LoVo (cell line): ENCODE measurements at places on chromosomes 3 and 15.

DNA sequence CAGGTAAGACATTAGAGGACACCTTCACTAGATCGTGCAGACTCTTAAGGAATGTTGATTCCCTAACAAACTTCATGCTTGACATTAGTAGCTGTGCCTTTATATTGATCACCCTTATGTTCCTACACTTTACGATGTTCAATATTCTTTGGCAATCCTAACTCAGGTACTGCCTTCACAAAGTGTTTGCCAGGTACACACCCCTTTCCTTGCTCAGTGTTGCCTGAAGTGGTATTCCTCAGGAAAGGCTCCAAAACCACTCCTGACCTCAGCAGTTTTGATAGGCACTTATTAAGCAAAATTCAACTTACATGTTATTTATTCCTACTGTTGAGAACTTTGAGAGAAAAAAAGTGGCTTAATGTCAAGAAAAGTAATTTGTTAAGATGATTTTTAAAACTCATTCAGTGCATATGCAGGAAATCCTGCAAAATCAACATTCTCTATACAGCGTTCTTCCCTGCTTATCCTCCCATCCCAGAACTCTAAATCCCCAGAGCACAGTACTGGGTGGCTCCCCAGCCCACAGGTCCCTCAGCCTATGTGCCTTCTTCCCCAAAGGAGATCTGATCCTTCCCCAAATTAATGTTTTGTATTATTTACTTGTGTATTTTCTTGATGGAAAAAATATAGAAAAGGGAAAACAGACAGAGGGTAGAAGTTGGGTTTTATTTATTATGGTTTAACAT is 260.7 kb downstream of the MECOM start:
- no peak for DNase-seq

DNA sequence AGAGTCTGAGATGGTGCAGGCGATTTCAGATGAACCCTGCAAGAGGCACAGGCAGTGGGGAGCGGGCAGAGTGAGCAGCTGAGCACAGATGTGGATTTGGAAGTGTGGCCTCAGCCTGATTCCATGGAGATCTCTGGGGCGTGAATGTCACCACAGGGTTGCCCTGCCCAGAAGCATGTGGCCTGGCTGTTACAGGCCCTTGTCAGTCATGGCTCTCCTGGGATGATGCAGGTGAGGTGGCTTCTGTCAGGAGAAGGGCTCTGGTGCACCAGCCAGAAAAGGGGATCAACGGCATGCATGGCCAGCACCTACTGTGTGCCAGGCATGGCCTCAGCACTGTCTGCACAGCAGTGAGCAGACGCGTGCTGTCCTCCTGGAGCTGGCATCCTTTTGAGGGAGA is 11.9 kb downstream of the HDAC11 start:
- no peak for DNase-seq

DNA sequence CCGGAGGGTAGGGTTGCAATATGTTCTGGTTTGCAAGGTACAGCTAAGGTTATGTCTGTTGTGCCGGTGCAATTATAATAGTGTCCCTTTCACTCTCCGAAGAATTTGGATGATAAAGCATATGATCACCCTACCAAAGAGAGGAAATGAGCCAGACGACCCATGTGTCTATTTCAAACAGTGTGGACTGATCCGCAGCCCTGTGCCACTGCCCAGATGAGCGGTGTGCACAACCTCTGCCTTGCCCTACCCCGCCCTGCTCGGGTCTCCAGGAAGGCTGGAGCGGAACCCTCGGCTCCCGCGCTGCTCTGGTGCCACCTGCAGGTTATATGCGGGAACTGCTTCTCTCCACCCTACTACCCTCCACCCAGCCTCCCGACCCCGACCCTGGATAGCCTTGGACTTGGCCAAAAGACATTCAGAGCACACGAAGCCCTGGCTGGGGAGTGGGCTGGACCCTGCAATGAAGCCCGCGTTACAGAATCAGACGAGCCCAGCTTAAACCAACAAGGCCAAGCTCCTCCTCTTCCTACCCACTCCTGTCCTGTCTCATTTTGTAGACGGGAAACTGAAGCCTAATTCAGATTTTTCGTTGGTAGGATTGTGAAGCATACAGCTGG is 68.4 kb upstream of the CHRNB4 start:
- DNase-seq = peak; percentile 71

DNA sequence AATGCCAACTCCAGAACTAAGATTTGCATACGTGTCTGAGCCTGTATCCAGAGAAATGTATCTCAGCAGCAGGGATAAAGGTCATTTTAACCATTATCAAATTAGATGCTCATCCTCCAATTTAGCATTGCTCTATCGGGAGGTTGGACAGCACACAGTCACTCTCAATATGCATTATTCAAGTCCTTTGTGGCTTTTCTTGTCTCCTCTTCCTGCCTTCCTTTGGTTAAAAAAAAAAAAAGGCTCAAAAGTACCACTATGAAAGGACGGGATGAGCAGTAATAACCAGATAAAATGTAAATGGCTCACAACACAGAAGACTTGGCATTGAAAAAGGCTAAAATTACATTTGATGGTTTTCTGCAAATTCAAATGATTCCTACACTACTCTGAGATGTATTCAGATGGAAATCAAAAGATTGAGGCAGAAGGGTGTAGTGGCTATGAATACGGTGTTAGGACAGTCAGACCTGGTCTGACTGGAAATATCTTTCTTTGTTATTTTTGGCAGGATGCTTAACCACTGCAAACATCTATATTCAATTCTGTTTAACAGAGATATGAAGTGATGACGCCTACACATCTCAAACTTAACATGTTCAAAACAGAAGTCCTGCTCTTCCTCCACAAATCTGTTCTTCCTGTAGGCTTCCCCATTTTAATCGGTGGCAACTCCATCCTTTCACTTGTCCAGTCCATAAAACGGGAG is 109.6 kb downstream of the ADAMTS9 start:
- no peak for DNase-seq

GRCh38 chr15:100090411-100090810 is 251.4 kb downstream of the ADAMTS17 start:
- DNase-seq = no peak

- no peak for DNase-seq
Observed at GRCh38 chr3:14412831-14413380, 10.5 kb downstream of the SLC6A6 start.

GRCh38 chr3:114022145-114022802 is 34.1 kb downstream of the CCDC191 start:
- DNase-seq = no peak

DNA sequence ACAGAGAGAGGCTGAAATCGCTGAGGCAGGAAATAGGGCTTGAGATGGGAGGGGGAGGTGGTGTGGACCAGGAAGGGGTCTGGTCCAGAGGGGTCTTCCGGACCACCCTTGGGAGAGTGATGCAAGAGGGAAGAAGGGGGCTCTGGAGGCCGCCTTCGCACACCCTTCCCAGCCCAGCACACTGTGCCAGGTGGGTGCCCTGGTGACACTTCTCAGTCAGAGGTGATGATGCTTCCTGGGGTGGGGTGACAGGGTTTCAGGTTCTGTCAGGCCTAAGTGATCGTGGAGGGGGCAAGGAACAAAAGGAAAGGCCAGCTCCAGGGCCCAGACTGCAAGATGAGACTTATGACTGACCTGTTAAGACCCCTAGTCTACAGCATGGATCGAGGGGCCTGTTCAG is 12.7 kb downstream of the SEMA3G start:
- no peak for DNase-seq

- no peak for DNase-seq
Observed at GRCh38 chr3:71707595-71707994, 17.6 kb downstream of the EIF4E3 start.

DNA sequence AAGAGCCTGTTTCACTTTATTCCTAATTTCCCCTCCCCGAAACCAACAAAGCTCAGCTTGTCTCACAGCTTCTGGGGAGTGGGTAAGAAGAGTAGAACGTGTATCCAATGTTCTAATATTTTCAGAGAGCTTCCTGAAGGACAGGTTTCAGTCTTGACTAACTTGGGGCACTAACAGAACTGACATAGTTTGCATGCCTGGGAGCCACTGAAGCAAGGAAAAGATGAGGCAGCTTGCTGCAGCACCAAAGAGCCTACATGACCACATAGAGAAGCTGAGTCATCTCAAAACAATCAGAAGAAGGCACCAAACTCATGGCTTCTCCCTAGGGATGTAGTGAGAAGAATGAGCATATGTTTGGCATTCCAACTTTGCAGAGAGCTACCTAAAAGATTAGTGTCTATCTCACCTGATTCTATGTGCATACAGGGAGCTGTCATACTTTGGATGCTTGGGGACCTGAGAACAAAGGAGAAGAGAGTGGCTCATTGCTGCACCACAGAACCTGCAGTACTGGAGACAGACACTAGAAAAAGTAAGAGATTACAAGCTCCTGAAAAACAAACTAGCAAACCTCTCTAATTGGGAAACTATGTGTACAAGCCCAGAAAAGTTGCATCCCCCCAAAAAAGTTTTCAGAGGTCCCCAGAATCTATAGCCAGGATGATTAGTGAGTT is 86.9 kb downstream of the DCLK3 start:
- no peak for DNase-seq

- DNase-seq = no peak
Observed at GRCh38 chr15:63948436-63948835, 97.8 kb downstream of the DAPK2 start.

DNA sequence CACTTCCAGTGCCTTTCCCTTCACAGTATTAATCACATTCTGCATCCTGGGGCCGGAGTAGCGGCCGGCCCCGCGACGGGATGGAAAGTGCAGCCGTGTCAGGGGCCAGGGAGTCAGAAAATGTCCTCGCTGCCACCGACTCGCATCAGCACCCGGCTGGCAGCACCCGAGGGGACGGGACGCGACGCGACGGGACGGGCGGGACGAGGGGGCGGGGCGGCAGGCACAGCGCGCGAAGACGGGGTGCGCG is 353 bp downstream of the ATG3 start:
- DNase-seq = no peak

GRCh38 chr3:29695643-29696198 is 414.9 kb downstream of the RBMS3 start:
- no peak for DNase-seq

GRCh38 chr3:119403201-119403600 is 60.2 kb downstream of the TMEM39A start:
- DNase-seq = no peak

- no peak for DNase-seq
Observed at GRCh38 chr3:8911781-8912180, 51.5 kb downstream of the RAD18 start.

GRCh38 chr3:20047976-20048883 is 8.0 kb downstream of the KAT2B start:
- DNase-seq = no peak

DNA sequence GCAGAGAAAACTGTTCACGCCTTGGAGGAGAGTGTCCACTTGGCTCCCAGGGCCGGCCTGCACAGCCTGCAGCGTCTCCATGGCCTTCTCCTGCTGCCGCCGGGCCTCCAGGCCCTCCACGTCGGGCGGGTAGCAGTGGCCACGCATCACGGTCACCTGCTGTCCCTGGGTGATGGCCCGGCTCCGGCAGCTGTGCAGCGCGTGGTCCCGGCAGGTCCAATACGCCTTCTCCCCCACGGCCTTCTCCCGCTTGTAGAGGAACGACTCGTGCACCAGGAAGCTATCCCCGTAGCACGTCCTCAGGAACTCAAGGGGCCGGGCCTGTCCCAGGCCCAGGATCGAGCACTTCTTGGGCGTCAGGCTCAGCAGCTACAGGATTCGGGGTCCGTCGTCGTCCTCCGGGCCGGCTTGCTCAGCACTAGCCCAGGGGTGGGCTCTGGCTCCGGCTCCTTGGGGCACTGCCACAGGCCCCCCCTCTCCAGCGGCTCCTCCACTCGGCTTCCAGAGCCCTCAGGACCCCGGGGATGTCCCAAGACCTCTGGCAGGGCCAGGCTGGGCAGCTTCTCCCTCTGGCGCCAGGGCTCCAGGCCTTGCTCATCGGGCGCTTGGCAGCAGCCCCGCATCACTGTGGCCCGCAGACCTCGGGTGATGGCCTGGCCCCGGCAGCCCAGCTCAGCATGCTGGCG is 83.6 kb upstream of the FXR1 start:
- no peak for DNase-seq

DNA sequence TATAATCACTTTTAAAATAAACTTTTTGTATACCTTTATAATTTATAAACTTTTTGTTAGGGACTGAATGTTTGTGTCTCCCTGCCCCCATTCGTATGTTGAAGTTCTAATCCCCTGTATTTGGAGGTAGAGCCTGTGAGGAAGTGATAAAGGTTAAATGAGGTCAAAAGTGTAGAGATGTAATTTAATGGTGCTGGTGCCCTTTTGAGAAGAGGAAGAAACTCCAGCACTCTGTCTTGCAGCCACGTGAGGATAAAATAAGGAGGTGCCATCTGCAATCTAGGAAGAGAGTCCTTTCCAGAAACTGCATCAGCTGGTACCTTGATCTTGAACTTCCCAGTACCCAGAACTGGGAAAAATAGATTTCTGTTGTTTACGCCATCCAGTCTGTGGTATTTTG is 106.1 kb upstream of the RGMA start:
- no peak for DNase-seq

DNA sequence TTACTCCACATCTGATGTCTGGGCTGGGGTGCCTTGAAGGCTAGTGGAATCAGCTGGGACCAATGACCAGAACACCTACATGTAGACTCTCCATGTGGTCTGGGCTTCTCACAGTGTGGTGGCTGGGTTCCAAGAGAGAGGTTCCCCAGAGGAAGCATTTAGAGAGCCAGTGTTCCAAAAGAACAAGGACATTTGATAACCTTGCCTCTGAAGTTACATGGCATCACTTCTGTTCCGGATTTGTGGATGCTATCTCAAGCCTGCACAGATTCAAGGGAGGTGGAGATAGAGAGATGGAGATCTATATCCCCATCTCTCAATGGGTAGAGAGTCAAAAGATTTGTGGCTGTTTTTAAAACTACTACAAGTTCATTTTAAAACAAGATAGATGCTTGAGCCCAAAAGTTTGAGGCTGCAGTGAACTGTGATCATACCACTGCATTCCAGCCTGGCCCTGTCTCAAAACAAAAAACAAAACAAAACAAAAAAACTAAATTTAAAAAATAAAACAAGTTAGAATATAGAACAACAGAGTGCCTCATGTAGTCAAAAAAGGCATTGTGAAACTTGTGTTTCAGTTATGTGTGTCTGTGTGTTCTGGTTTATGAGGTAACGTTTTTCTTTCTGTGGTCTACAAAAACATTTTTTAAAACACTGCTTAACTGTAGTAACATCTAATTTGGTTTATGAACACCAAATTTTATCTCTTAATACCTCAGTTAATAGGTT is 44.8 kb downstream of the PDE8A start:
- no peak for DNase-seq

DNA sequence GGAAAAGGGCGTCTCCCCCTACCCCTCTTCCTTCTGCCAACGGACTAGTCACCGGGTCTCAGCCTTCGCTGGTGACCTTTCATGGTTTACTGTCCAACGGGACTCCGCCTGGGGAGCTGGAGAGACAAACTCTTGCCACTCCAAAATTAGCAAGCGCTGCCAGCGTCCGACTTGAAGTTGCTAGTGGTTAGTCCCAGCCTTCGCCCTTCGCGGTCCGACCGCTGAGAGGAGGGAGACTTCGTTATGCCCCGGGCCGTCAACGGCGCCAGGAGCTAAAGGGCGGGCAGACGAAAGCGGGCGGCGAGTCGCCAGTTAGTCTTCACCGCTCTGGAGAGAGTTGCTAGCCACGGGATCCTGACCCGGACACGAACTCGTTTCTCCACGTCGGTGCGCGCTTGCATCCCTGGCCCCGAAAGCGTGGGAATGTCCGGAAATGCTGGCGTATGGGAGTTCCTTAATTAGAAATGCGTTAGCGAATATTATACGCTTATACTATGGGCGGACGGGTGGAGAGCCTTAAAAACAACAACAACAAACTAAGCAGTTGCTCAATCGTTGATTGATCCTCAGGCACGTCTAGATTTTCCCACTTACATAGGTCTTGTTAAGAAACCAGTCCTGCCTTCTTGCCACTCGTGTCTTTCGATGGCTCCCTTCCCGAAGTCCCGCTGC is 716 bp downstream of the SMC4 start:
- peak; percentile 11 for DNase-seq
